Astrocyte (in vitro differentiated cells and primary cell): ENCODE measurements at places on chromosomes 3 and 15.
A peak's percentile ranks its signal among the peaks of the same experiment; 100 is the strongest.

GRCh38 chr15:78092261-78093041 is at the start of gene SH2D7:
Gene SH2D7, plus strand, starts transcription at chr15:78092561. Its CDS starts 24 bp downstream, at chr15:78092585.
- H3K4me1 ChIP-seq, result peaks cover 11% of the 10 kb centered on the region
- no peak within 1 kb of the TSS for H3K27ac ChIP-seq
- no peaks in the 10 kb centered on the region for H3K36me3 ChIP-seq
- peak; percentile 18 for DNase-seq

DNA sequence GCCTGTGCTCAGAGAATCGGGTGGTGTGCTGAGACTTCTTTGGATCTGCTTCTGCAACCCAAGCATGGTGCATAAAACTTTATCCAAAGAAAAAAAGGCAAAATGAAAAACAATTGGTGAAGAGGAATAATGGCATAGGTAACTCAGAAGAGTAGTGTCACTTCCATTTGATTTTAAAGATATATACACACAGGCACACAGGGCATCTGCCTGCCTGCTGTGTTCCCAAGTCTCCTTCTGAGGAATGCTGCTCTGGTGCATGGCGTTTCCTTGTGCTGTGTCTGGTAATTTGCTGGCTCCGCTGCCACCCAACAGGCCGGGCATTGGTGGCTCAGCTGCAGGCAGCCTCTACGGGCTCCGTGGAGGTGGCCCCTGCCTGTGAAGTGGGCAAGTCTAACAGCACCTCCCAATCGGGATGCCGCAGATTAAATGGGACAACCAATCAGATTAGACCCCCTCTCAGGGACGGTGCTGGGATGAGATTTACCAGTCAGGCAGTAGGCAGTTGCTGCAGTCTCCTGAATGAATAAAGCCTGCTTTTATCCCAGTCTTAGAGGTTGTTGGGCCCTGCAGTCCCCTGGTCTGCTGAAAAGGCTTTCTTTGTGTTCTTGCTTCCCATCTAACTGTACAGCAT is 253.7 kb upstream of the RASGRP1 start:
- H3K27me3 ChIP-seq, result no peaks in the 10 kb centered on the region
- no peak overlapping the region for H3K4me3 ChIP-seq
- H3K4me1 ChIP-seq, result peaks cover 4% of the 10 kb centered on the region
- H3K36me3 ChIP-seq, result no peaks in the 10 kb centered on the region
- no peak for DNase-seq

DNA sequence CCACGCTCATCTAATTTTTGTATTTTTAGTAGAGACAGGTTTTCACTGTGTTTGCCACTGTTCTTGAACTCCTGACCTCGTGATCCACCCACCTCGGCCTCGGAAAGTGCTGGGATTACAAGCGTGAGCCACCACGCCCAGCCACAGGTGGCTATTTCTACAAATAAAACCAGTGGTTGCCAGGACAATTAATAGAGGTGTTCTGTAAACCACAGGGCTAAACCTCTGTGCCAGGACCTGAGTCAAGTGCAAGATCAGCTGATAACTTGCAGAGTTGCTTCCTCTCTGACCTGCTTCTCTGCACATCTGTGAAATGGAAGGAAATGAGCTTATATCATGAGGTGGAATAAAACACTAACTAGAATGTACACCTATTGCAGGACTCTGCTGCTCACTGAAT is 72.8 kb downstream of the CD200R1L start:
- H3K36me3 ChIP-seq, result no peaks in the 10 kb centered on the region
- peak overlapping the region; percentile 21 for H3K27ac ChIP-seq
- H3K4me3 ChIP-seq, result no peak overlapping the region

- no peak overlapping the region for H3K27ac ChIP-seq
- peaks cover 12% of the 10 kb centered on the region for H3K27me3 ChIP-seq
- H3K4me3 ChIP-seq, result no peak overlapping the region
- H3K36me3 ChIP-seq, result no peaks in the 10 kb centered on the region
Observed at GRCh38 chr3:53506763-53507145, 12.3 kb downstream of the CACNA1D start.

DNA sequence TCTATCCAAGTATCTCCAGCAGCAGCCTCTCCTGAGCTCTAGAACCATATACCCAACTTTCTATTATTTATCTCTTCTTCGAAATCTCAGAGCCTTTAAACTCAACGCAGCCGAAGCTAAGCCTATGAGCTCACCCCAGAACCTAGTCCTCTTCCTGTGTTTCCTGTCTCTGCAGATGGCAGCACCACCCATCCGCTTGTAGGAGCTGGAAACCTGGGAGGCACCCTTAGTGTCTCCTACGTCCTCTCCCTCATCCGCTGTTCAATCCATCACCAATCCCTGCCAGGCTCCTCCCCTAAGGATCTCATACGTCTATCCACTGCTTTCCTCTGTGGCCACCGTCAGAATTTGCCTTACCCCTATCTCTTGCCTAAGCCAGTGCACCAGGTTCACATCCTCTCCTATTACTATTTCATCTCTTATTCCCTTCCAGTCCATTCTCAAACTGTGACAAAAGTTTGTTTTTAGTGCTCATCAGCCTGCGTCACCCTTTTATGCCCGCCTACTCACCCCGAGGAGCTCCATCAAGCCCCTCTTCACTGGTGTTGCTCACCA is 9.6 kb downstream of the VGLL4 start:
- H3K27ac ChIP-seq, result no peak overlapping the region
- no peaks in the 10 kb centered on the region for H3K27me3 ChIP-seq
- peaks cover 40% of the 10 kb centered on the region for H3K4me1 ChIP-seq
- H3K4me3 ChIP-seq, result no peak overlapping the region
- DNase-seq, result no peak
- H3K36me3 ChIP-seq, result no peaks in the 10 kb centered on the region

DNA sequence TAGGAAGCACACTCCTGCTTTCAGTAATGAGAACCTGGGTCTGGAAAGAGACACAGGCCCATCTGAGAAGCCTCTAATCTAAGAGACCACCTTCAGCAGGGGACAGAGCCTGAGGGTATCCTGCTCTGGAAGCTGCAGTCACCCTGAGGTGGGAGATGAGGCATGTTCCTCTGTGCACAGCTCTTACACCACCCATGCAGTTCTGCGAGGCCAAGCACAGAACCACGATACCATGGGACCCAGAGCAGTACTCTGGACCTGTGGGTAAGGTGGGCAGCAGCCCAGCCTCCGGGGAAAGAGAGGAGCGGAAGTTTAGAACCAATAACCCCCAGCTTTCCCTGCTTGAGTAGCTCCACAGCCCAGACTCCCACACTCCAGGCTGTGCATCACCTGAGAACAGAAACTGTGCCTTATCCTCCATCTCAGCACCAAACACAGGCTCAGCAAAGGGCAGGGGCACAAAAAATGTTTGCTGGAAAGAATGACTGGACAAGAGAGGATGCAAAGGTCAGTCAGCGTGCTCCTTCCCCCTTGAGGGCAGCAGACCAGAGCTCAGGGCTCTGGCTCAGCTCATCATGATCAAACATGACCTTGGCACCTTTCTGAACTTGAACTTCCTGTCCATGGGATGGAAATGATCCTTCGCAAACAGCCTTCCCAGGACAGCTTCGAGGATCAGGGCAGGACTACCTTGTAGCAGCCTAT is 43.1 kb downstream of the RBPMS2 start:
- H3K36me3 ChIP-seq, result no peaks in the 10 kb centered on the region
- peaks cover 2% of the 10 kb centered on the region for H3K4me1 ChIP-seq
- H3K27me3 ChIP-seq, result no peaks in the 10 kb centered on the region
- no peak overlapping the region for H3K27ac ChIP-seq
- DNase-seq, result no peak

DNA sequence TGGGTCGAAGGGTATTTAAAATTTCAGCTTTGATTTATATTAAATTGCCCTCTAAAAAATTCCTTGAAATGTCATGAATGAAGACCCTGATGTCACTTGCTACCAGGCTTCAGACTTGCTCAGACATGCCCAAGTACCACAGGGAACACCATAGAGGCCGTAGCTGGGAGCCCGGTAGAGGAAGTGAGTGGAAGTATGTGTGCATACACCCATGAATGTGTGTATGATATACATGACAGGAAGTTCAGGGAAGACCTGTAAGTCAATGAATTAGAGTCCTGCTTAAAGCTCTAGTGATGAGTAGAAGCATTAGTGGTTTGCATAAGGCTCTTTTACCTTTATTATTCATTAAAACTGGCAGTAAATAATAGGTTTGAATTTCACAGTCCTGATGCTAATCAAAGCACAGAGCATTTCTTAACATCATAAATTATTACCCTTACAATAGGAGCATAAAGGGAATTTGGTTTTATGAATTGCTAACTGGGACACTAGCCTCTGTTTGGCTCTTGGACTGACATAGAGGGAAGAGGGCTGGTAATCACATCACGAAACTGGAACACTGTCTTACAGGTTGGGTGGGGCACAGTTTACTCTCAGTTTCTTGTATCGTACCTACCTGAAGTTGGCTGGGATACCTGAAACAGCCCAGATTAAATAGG is 144.4 kb downstream of the CHST2 start:
- H3K4me3 ChIP-seq, result no peak overlapping the region
- H3K36me3 ChIP-seq, result no peaks in the 10 kb centered on the region
- DNase-seq, result no peak
- H3K4me1 ChIP-seq, result no peaks in the 10 kb centered on the region

GRCh38 chr3:167350245-167350862 is 29.7 kb downstream of the ZBBX start:
- DNase-seq, result peak; percentile 8
- H3K4me1 ChIP-seq, result no peaks in the 10 kb centered on the region
- no peaks in the 10 kb centered on the region for H3K27me3 ChIP-seq
- H3K4me3 ChIP-seq, result no peak overlapping the region

GRCh38 chr15:91022832-91023129 is 387 bp upstream of the VPS33B start:
- H3K4me1 ChIP-seq, result peaks cover 7% of the 10 kb centered on the region

DNA sequence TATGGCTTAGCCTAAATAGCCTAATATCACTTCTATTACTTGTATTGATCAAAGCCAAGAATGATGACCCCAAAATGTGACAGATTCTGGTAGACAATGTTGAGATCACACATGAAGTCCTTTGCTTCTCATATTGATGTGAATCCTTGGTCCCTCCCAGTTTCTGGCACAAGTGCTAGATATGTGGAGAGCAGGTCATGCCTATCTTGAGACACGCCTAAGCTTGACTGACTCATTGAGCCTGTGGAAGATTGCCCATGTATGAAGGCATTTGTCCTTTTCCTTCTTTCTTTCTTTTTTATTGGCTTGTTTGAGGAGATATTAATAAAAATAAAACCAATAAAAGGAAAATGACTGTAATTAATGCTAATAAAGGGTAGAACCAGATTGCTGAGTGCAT is 54.0 kb upstream of the TMEM108 start:
- no peaks in the 10 kb centered on the region for H3K36me3 ChIP-seq
- no peaks in the 10 kb centered on the region for H3K4me1 ChIP-seq
- no peak overlapping the region for H3K4me3 ChIP-seq
- H3K27ac ChIP-seq, result no peak overlapping the region
- no peak for DNase-seq

GRCh38 chr3:107992976-107993684 is 97.7 kb downstream of the CD47 start:
- no peak for DNase-seq
- H3K4me3 ChIP-seq, result no peak overlapping the region
- no peaks in the 10 kb centered on the region for H3K27me3 ChIP-seq
- H3K27ac ChIP-seq, result no peak overlapping the region
- no peaks in the 10 kb centered on the region for H3K36me3 ChIP-seq

DNA sequence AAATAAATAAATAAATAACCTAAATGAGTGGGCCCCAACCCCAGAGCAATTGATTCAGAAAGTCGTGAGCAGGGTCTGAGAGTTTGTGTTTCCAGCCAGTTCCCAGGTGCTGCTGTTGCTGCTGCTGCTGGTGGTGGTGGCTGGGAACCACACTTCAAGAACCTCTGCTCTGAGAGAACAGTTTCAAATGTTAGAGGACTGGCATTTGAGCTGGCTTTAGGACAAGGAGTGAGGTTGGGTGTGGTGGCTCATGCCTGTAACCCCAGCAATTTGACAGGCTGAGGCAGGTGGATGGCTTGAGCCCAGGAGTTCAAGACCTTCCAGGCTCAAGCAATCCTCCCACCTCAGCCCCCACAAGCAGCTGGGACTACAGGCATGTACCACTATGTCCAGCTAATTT is 123.1 kb upstream of the UBE2E1 start:
- no peak overlapping the region for H3K4me3 ChIP-seq
- peaks cover 16% of the 10 kb centered on the region for H3K4me1 ChIP-seq
- no peaks in the 10 kb centered on the region for H3K27me3 ChIP-seq
- no peak for DNase-seq

- no peak for DNase-seq
- H3K4me3 ChIP-seq, result no peak overlapping the region
- H3K27ac ChIP-seq, result no peak overlapping the region
- H3K4me1 ChIP-seq, result no peaks in the 10 kb centered on the region
- H3K36me3 ChIP-seq, result no peaks in the 10 kb centered on the region
Observed at GRCh38 chr3:162217647-162218046, 721.0 kb downstream of the OTOL1 start.

- DNase-seq, result no peak
- no peak overlapping the region for H3K4me3 ChIP-seq
- H3K4me1 ChIP-seq, result no peaks in the 10 kb centered on the region
- H3K27ac ChIP-seq, result no peak overlapping the region
- H3K27me3 ChIP-seq, result no peaks in the 10 kb centered on the region
Observed at GRCh38 chr3:147875498-147875897, 466.3 kb downstream of the ZIC1 start.

DNA sequence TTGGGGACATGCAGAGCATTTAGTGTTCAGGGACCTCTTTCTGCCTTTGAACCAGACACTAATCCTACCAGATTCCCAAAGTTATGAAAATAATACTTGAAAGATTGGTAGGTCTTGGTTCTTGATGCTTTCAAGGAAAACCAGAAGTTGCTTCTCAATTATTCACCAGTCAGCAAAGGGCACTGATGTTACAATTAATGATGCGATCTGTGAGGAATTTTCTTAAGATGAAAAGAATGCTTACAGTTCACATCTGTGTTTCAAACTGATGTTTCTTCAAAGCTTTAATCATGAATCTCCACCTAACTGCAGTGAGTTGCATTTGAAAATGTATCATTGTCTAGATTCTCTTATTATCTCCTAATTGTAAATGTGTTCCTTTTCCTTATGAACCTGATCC is 161.0 kb downstream of the NAALADL2 start:
- DNase-seq, result peak; percentile 16
- H3K4me1 ChIP-seq, result no peaks in the 10 kb centered on the region
- H3K27me3 ChIP-seq, result no peaks in the 10 kb centered on the region
- H3K36me3 ChIP-seq, result no peaks in the 10 kb centered on the region

- H3K27ac ChIP-seq, result no peak overlapping the region
Observed at GRCh38 chr3:54835701-54836100, 92.2 kb downstream of the LRTM1 start.

- no peaks in the 10 kb centered on the region for H3K27me3 ChIP-seq
- H3K4me1 ChIP-seq, result no peaks in the 10 kb centered on the region
- no peak for DNase-seq
Observed at GRCh38 chr3:95654570-95655362, 1159.6 kb upstream of the EPHA6 start.

GRCh38 chr15:23482764-23483489 is 35.9 kb upstream of the GOLGA6L2 start:
- no peak overlapping the region for H3K27ac ChIP-seq

GRCh38 chr3:45929042-45929679 is 14.1 kb upstream of the CXCR6 start:
- H3K4me1 ChIP-seq, result peaks cover 13% of the 10 kb centered on the region
- no peak overlapping the region for H3K27ac ChIP-seq
- H3K27me3 ChIP-seq, result no peaks in the 10 kb centered on the region
- H3K4me3 ChIP-seq, result no peak overlapping the region
